ENCODE measurements at places on chromosomes 3 and 15. TPM values are rescaled to one million over a fixed set of nuclear protein-coding genes. Genes with fewer than 3 reads are reported as not detected.

DNA sequence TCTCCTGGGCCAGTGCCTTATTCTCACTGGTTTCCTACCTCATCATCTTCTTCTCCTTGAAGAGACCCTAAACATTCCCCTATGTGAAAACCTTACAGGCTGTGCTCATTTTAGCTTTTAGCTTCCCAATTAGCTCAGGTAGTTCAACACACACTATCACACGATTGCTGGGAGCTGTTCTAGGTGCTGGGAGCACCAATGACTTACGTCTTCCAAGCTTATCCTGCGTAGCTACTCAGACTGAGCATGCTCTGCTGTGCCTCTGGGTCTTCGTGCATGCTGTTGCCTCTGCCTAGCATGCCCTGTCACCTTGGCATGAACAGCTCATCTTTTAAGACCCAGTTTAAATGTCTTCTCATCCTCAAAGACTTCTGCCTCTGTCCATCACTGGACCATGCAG is 55.7 kb upstream of the APEH start:
- no peak for DNase-seq
- H3K36me3 ChIP-seq = no peaks in the 10 kb centered on the region

GRCh38 chr3:111519178-111519855 is 22.7 kb upstream of the CD96 start:
- no peaks in the 10 kb centered on the region for H3K36me3 ChIP-seq
- H3K4me3 ChIP-seq = no peak overlapping the region
- H3K27ac ChIP-seq = no peak overlapping the region
- peaks cover 8% of the 10 kb centered on the region for H3K4me1 ChIP-seq

GRCh38 chr3:185824051-185825005 is 514 bp downstream of the IGF2BP2 start:
- H3K4me1 ChIP-seq = peaks cover 26% of the 10 kb centered on the region
- peaks cover 4% of the 10 kb centered on the region for H3K36me3 ChIP-seq
- H3K27me3 ChIP-seq = peaks cover 11% of the 10 kb centered on the region
- peak overlapping the region; percentile 97 for H3K27ac ChIP-seq
- peak; percentile 35 for DNase-seq

GRCh38 chr3:130787422-130788068 is 40.9 kb upstream of the PIK3R4 start:
- H3K27ac ChIP-seq = no peak overlapping the region
- peaks cover 7% of the 10 kb centered on the region for H3K4me1 ChIP-seq
- H3K4me3 ChIP-seq = no peak overlapping the region
- H3K36me3 ChIP-seq = no peaks in the 10 kb centered on the region

DNA sequence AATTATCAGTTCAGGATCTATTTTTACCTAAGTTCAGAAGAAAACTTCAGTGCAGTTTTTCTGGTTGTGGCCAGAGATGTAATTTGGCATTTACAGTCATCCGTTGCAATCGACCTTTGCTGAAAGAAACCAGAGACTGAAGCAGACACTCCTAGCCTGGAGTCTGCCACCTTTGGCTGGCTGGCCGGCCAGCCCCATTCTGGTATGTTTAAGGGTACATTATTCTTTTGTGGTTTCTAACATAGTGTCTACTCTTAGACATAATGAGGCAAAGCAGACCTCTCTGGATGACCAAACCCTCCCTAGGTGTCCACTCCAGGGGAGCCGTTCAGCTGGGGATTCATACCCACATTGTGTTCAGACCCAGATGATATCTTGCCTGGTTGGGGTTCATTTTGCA is 275.9 kb upstream of the TPM1 start:
- peaks cover 4% of the 10 kb centered on the region for H3K4me1 ChIP-seq
- no peak overlapping the region for H3K4me3 ChIP-seq
- no peak for DNase-seq
- H3K27me3 ChIP-seq = no peaks in the 10 kb centered on the region

DNA sequence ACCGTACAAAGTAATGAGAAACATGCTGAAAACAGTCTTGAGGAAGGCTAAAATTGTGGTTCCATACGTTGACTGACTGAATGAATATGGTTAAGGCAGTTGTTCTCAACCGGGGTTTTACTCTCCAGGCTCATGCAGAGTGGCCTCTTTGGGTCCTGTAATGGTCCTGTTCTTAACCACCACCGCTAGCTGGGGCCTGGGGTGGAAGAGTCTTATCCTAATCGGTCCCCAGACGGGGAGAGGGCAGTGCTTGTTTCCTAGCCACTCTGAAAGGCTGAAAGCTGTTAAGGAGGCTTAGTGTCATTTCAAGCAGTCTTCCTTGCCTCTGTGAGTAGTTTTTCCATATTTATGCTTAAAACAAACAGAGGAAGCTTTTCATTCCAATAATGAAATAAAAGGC is 32.0 kb downstream of the SELENOT start:
- DNase-seq = no peak

DNA sequence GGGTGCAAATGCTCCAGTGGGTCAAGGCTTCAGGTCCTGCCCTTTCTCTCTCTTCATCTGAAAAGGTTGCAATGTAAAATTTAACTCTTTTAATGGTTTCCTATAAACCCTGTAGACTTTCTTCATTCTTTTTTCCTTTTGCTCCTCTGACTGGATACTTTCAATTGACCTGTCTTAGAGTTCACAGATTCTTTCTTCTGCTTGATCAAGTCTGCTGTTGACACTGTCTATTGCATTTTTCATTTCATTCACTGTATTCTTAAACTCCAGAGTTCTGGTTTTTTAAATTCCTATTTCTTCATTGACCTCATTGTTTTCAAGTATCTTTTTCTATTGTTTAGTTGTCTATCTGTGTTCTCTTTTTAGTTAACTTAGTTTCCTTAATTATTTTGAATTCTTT is 82.1 kb downstream of the FAM227B start:
- peaks cover 29% of the 10 kb centered on the region for H3K36me3 ChIP-seq
- no peak overlapping the region for H3K27ac ChIP-seq

DNA sequence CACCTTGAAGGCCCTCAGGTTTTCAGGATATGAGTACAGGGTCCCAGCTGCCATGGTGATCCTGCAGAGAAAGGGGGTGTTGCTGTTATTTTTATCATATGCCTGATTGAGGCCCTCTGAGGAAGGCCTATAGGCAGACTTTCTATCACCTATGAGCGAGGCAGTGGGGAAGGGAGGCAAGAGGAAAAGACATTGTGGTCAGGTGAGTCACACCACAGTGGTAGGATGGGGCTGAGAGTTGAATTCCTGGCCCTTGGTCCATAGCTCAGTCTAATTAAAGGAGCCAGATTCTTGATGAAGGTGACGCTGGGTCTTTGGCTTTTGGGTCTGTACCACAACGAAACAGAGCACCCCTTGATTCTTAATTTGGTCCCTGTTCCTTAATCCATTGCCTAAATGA is 72.7 kb downstream of the ZNF621 start:
- H3K27ac ChIP-seq = no peak overlapping the region
- no peaks in the 10 kb centered on the region for H3K36me3 ChIP-seq
- no peaks in the 10 kb centered on the region for H3K27me3 ChIP-seq

GRCh38 chr15:76860201-76860600 is 44.9 kb downstream of the SCAPER start:
- no peak for DNase-seq
- no peak overlapping the region for H3K4me3 ChIP-seq
- no peak overlapping the region for H3K27ac ChIP-seq
- H3K36me3 ChIP-seq = peaks cover under 1% of the 10 kb centered on the region
- no peaks in the 10 kb centered on the region for H3K27me3 ChIP-seq
- H3K4me1 ChIP-seq = peaks cover 10% of the 10 kb centered on the region

DNA sequence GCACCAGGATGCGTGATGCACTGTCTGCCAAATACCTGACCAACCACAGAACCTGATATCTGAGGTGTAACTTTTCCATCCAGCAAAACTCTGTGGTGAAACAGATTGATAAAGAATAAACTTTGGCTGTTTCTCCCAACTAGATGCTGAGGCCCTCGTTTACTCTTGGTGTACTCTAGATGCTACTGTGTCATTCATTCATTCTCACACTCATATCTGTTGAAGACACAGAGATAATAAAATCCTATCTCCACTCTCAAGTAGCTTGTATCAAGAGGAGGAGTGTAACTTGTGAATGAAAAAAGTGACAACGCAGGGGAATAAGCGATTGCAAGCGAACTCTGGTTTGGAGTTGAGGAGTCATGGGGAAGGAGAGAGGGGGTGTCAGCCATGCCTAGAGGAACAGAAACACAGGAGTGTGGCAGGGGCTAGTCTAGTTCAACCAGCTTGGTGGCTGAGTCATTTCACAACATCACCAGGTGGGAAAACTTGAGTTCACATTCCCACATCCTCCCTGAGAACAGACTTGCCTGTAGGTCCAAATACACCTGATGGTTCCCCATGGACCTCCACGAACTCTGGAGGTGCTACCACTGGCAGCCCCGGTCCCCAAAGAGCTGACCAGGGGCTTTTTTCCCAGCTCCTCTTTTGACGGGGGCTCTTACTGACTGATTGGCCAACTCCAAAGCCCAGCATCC is 73.3 kb upstream of the SNRK start:
- no peak for DNase-seq
- H3K4me3 ChIP-seq = no peak overlapping the region
- H3K27ac ChIP-seq = no peak overlapping the region
- peaks cover 4% of the 10 kb centered on the region for H3K27me3 ChIP-seq

DNA sequence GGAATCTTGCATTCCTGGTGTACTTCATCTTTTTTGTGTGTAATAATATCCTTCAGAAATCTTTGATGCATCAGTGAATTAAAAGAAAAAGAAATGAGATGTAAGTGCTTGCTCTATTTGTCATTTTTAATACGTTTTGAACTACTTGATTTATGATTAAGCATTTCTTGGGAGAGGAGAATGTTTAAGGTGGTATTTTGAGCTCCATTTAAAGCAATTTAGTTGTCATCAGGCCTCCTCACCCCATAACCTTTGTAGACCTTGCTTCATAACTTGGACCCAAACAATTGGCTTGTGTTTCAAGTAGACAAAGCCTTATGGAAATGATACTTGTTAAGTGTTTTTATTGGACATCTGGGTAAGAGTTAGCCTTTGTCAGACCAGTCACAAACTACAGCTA is 87.1 kb upstream of the VEPH1 start:
- H3K36me3 ChIP-seq = no peaks in the 10 kb centered on the region
- H3K27me3 ChIP-seq = peaks cover 3% of the 10 kb centered on the region
- H3K27ac ChIP-seq = no peak overlapping the region
- DNase-seq = no peak
- H3K4me1 ChIP-seq = no peaks in the 10 kb centered on the region
- H3K4me3 ChIP-seq = no peak overlapping the region

- H3K36me3 ChIP-seq = no peaks in the 10 kb centered on the region
- H3K4me1 ChIP-seq = no peaks in the 10 kb centered on the region
- no peak overlapping the region for H3K4me3 ChIP-seq
- DNase-seq = no peak
- no peak overlapping the region for H3K27ac ChIP-seq
Observed at GRCh38 chr3:21551019-21551418, 200.0 kb downstream of the ZNF385D start.

DNA sequence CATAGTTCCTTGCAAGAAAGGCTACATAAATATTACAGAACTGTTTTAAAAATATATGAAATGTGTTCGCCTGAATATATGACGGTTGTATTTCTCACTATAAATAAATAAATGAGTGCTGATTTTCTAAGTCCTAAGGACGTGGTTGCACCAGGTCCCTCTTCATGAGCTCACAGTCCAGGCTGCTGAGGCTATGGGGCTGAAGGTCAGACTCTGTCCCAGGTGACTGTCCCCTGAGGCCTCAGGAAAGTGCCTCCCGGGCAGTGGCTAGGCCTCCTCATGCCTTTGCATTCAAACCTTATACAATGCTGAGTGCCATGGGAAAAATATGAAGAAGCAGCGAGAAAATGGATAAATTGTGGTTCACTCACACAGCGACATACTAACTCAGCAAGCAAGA is 43.5 kb upstream of the SSR3 start:
- no peak for DNase-seq
- no peak overlapping the region for H3K4me3 ChIP-seq
- H3K4me1 ChIP-seq = peaks cover 11% of the 10 kb centered on the region
- H3K36me3 ChIP-seq = no peaks in the 10 kb centered on the region
- H3K27me3 ChIP-seq = no peaks in the 10 kb centered on the region

GRCh38 chr3:112681822-112682325 is 40.9 kb upstream of the CCDC80 start:
- H3K27ac ChIP-seq = no peak overlapping the region
- H3K36me3 ChIP-seq = no peaks in the 10 kb centered on the region
- no peak for DNase-seq
- H3K4me3 ChIP-seq = no peak overlapping the region

GRCh38 chr15:67783303-67783702 is 42.0 kb upstream of the SKOR1 start:
- H3K27me3 ChIP-seq = peaks cover 4% of the 10 kb centered on the region
- DNase-seq = no peak
- H3K4me1 ChIP-seq = peaks cover 68% of the 10 kb centered on the region
- H3K27ac ChIP-seq = peak overlapping the region; percentile 95
- H3K4me3 ChIP-seq = peak overlapping the region; percentile 69

GALNT15 gene
- 0.39 TPM for total RNA-seq

GRK7 gene
- total RNA-seq = not detected

SELENOT gene
- total RNA-seq = 74.0 TPM

ZBED2 gene
- not detected for total RNA-seq

MEIS2 gene
- 6.0 TPM for total RNA-seq

BLM gene
- total RNA-seq = 5.4 TPM
